ENCODE measurements at places on chromosomes 12 and 14.

GRCh38 chr12:52555577-52555976 lies 2.6 kb upstream of the KRT71 start:
- no peak for DNase-seq

DNA sequence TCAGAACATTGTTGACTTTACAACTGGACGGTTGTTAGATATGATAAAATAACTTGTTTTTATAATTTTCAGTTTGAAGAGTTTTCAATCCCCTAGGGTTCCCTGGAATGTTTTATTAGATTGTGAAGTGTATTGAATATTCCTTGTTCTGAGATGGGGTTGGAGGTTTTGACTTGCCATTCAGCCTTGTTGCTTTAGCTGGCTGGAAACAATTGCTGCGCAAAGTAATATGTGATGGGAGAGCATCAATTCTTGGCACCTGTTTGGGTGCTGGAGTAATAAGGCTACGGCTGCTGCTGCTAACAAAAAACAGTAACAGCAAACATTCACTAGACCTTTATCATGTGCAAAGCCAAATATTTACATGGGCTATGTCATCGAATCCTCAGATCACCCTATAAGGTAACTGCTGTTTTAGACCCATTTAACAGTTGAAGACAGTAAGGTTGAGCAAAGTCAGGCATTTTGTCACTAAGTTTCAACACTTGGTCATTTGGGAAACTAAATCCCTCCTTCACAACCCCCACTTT lies 241.0 kb upstream of the TBX3 start:
- DNase-seq = no peak

GRCh38 chr12:118560733-118561132 lies 184.4 kb downstream of the SUDS3 start:
- no peak for DNase-seq

GRCh38 chr14:103247169-103247606 lies 86.8 kb upstream of the EIF5 start:
- DNase-seq = no peak

GRCh38 chr14:93963692-93964091 lies 12.7 kb downstream of the ASB2 start:
- DNase-seq = no peak

DNA sequence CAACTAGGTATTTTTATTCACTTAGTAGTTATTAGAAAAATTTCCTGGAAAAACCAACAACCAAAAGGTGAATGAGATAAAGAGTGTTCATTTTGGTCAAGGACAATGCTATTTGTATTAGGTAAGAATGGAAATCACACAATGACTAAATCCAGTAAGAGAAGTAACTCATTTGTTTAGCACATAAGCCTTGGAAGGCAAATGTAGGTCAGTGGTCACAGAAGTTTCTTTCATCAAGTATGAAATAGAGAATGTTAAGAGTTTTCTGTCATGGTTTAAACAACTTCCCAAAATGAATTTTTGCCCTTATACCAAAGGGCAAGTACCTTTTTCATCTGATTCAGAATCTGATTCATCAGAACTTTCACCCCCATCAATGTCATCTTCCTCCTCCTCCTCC lies 101.7 kb downstream of the KIF21A start:
- no peak for DNase-seq

DNA sequence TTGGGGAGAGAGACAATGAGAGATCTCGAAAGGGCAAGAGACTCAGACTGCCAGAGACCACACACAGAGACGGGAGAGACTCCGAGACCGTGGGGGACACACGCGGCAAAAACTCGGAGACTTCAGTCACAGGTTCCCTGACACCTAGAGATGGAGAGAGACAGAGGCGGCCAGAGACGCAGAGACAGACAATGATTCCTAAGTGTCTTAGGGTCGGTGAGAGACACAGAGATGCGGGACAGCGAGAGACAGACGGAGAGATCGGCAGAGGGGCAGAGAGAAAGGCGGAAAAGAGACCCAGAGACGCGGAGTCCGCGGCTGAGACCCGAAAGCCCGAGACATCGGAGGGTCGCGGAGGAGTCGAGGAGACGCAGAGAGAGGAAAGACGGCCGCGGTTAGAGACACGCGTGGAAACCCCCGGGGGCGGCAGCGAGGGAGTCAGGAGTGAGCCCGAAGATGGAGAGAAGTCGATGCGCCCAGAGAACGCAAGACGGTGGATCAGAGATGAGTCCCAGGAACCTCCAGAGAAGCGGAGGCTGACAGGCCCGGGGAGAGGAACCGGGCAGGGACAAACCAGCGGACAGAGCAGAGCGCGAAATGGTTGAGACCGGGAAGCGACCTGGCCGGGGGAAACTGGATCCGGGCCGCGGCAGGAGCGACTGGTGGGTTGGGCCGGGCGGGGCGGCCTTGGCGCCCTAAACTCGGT lies 7.8 kb downstream of the LHX5 start:
- no peak for DNase-seq

- no peak for DNase-seq
Measured at GRCh38 chr12:23895792-23896218, 53.7 kb downstream of the SOX5 start.

GRCh38 chr12:32964981-32965585 lies 68.5 kb upstream of the PKP2 start:
- DNase-seq = no peak

GRCh38 chr12:27261866-27262265 lies 17.8 kb downstream of the STK38L start:
- no peak for DNase-seq

DNA sequence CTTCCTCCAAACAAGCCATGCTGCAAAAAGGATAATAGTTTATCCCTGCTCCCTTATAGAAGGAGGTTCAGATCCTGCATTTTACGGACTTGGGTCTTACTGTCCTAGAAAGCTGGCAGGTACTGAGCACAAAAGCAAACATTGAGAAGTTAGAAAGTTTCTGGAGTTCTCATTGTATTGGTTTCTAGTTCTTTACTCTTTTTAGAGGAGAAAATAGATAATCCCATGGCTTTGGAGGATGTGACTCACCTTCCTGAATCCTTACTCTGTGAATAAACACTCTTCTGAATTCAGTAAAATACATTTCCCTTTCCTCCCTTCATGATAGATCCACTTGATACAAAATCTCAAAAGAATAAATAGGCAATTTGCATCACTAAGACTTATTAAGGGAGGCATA lies 188.9 kb downstream of the NPAS3 start:
- DNase-seq = no peak

DNA sequence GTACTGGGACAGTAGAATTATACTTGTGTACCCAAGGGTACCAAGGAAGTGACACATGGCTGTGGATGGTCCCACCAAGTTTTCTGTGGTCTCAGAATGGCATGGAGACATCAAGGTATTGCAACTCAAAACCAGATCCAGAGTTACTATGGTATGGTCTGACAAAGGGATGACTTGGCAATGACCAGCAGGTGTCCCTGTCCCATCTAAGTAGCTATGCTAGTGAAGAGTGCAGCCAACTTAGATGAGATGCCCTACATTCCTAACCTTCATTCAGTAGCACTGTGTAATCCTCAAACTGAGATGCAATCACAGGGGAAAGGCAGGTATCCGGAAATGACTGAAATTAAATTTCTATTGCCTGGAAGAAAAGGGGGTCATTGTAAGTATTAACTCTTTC lies 188.7 kb upstream of the TMEM260 start:
- DNase-seq = no peak

GRCh38 chr12:58668871-58669270 lies 251.4 kb downstream of the LRIG3 start:
- no peak for DNase-seq

- peak; percentile 51 for DNase-seq
Measured at GRCh38 chr12:57069523-57069922, 9.1 kb downstream of the NEMP1 start.

- no peak for DNase-seq
Measured at GRCh38 chr14:91138511-91139359, 24.9 kb downstream of the DGLUCY start.

DNA sequence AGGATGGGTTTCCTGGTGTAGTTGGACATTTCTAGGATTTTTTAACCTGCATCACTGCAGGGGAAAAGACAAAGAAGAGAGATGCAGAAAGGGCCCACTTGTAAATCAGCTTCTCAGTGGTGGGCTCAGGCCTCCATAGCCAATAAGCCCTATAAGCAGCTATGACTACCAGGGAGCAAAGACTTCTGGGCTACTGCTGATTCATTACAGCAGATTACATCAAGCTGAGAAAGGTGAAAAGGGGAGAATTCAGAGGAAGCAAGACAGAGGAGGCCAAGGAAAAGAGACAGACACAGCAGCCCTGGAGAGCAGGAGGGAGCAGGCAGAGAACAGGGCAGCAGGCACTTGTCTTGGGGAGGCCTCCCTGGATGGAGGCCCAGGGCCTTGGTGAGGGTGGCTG lies 95.2 kb downstream of the KCNA5 start:
- no peak for DNase-seq

- no peak for DNase-seq
Measured at GRCh38 chr14:69595336-69595735, 16.1 kb upstream of the SUSD6 start.

GRCh38 chr12:80186727-80187217 lies 87.4 kb downstream of the OTOGL start:
- DNase-seq = peak; percentile 81

GRCh38 chr12:112419297-112420133 lies 768 bp downstream of the PTPN11 start:
- DNase-seq = peak; percentile 55

- DNase-seq = peak; percentile 82
Measured at GRCh38 chr12:52496590-52497071, 3.6 kb upstream of the KRT6A start.

DNA sequence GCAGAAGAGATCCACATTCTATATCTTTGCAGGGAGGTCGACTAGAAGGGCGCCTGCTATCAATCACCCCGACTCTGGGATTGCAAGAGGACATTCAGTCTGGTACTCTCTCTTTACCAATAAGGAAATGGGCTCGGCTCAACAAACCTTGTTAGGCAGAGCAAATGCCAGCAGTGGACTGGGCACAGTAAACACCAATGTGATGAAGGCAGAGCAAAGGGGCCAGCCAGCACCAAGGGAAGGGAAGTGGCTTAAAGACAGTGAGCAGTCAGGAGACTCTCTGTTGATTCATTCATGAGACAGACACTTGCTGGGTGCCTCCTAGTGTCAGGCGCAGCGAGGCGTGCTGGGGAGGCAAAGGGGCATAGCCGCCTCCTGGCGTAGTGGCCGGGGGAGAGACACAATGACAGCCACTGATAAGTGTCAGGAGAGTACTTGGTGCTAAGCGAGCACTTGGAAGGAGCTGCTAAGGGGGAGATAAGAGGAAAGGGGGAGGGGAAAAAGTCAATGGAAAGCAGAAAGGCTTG lies 34.1 kb downstream of the TMCC3 start:
- peak; percentile 85 for DNase-seq

DNA sequence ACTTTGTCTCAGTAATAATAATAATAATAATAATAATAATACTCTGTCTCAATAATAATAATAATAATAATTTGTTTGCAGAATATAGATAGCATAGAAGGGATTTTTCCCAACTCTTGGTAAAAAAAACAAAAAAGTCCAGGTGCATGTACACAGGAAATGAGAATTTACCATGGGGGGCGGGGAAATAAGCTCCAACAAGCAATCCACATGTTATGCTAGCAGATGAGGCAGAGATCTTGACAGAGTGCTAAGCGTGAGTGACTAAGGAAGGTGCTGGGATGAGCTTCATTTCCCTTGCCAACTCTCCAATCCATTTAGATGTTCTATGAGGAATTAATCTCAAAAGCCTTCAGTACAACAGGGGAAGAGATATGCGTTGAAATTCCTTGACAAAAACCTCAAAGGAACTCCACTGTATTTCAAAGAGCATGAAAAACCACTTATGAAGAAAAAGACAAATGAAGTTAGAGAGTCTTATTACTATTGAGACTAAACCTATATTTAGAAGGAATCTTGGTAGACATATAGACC lies 44.9 kb upstream of the GTF2A1 start:
- no peak for DNase-seq

- DNase-seq = no peak
Measured at GRCh38 chr12:51265024-51265423, 5.2 kb downstream of the SMAGP start.

GRCh38 chr14:95260537-95261361 lies 59.0 kb downstream of the CLMN start:
- DNase-seq = no peak

DNA sequence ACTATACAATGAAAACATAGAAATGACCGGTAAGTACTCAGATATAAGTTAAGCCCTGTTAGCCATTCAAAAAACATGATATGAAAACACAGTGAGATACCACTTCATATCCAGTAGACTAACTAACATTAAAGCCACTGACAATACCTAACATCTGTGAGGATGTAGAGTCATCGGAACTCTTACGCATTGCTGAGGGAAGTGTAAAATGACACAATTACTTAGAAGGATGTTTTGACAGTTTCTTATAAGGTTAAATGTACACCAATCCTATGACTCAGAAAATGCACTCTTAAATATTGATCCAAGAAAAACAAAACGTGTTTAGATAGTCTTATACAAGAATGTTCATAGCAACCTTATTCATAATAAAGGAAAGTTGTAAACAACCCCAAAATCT lies 782.9 kb downstream of the BCL11B start:
- DNase-seq = no peak

GRCh38 chr12:47636908-47637780 lies 68.7 kb downstream of the RPAP3 start:
- DNase-seq = peak; percentile 17

DNA sequence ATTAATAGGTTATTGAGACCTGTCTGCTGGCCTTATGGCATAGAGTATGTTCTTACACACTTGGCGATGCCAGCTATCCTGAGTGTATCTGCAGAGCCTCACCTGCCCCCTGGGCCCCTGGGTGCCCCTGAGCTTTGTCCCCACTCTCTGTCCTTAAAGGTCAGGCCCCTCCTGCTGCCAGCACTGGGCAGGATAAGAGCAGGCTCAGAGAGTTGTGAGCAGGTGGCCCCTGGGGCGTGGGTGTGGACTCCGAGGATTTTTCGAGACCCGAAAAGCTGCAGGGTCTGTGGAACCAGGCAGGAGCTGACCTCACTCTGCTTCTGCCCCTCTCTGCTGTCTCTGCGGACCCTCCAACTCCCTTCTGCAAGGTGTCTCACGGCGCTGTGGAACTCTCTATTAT lies 8.2 kb downstream of the HIP1R start:
- no peak for DNase-seq

- DNase-seq = no peak
Measured at GRCh38 chr14:85131226-85131922, 398.6 kb upstream of the FLRT2 start.

GRCh38 chr12:98606359-98606988 lies 13.0 kb downstream of the SLC25A3 start:
- DNase-seq = no peak

- DNase-seq = peak; percentile 50
Measured at GRCh38 chr12:104177663-104178501, 37.7 kb upstream of the TXNRD1 start.

- no peak for DNase-seq
Measured at GRCh38 chr14:57962325-57963035, 96.6 kb upstream of the SLC35F4 start.

DNA sequence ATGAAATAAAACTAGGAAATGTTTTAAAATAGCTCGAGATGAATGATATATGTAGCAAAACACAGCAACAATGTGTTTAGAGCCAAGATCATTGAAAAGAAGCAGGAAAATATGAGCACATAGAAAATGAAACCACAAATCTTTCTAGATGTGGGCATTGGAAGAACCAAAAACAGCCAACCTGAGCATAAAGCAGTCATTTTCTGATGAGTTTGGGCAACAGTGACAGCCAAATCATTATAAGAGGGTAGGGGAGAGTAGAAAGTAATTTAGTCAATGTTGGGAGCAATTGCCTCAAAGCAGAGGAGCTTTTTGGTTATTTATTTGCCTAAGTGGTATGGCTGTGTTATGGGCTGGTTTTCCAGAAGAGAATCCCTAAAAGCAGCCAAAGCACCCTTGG lies 8.8 kb upstream of the BICDL1 start:
- no peak for DNase-seq
